IPS DF 6.9 (cell line): ENCODE measurements at places on chromosomes 7 and 10.
A peak's percentile ranks its signal among the peaks of the same experiment; 100 is the strongest.

- DNase-seq = no peak
These were observed 30.5 kb upstream of the SLC18A3 start for GRCh38 chr10:49579621-49580020.

- no peak for DNase-seq
These were observed 25.7 kb downstream of the SNX8 start for GRCh38 chr7:2288503-2288902.

DNA sequence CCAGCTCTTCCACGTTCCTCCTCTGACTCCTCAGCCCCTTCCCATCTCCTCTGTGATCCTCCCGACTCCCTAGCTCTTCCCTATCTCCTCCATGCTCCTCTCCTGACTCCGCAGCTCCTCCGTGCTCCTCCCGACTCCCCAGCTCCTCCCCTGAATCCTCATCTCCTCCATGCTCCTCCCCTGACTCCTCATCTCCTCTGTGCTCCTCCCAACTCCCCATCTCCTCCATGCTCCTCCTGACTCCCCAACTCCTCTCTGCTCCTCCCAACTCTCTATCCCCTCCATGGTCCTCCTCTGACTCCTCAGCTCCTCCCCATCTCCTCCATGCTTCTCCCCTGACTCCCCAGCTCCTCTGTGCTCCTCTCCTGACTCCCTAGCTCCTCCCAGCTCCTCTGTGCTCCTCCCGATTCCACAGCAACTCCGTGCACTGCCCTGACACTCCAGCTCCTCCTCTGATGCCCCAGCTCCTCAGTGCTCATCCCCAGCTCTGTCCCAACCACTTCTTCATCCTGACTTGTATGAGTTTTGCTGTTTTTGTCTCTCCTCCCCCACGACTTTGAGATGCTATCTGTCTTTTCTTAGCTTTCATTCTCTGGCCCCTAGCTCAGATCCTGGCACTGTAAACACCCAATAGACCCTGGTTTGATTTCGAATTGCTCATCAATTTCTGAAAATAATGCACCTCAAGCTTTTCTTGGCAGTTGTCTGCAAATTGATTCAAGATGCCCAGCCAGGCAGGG, 38.3 kb downstream of the OAT start:
- DNase-seq = no peak

DNA sequence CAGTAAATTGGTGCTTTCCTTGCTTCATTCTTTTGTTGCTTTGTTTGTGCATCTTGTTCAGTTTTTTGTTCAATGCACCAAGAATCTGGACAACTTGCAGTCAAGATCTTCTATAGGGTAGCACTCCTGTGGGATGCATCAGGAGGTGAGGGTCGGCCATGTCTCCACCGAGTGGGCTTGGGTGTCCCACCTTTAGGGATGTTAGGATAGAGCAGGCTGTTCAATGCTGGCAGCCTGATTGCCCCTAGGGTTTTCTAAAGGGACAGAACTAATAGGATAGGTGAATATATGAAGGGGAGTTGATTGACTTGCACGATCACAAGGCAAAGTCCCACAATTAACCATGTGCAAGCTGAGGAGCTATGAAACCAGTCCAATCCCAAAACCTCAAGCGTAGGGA, 109.9 kb downstream of the GLRX3 start:
- no peak for DNase-seq

DNA sequence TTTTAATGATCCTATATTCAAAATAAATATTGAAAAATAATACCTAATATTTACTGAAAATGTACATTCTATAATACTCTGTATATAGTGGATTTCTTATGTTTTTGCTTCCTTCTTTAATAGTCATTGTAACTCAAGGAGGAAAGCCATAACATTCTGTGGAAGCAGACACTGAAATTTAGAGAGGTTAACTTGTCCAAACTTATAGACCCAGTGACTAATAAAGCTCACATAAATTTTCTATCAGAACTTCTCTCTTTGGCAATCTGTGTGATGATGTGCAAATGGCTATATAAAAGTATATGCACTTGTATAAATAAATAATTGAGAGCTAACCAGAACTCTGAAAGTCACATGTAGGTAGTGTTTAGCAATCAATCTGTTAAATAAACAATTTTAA, 26.1 kb downstream of the GNAT3 start:
- no peak for DNase-seq

GRCh38 chr10:23063045-23063972, 32.1 kb upstream of the MSRB2 start:
- no peak for DNase-seq

- no peak for DNase-seq
These were observed 66.0 kb downstream of the CALD1 start for GRCh38 chr7:134845461-134845860.

DNA sequence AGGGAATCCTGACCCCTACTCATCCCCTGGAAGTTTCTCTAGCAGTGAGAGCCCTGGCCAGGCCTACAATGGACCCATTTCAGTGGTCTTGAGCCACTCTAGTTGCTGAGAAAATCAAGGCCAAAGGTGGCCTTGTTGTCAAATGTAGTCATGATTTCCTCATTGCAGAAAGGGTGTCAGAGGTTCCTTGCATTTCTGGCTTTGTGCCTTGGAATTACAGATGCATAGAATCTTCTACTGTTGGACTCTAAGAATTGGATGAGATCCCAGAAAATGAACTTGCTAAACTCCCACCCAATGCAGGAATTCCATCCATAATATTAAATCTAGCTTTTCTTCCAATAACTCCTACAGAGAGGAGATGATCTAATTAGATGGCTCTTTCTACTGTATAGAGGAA, 12.2 kb downstream of the CPA2 start:
- no peak for DNase-seq

GRCh38 chr7:47600199-47601118, 18.5 kb upstream of the TNS3 start:
- no peak for DNase-seq

GRCh38 chr10:132011024-132011423, 29.3 kb upstream of the BNIP3 start:
- DNase-seq = no peak

- DNase-seq = no peak
These were observed 17.2 kb downstream of the RET start for GRCh38 chr10:43094085-43094484.

- peak; percentile 41 for DNase-seq
These were observed 22.9 kb upstream of the CAMK2B start for GRCh38 chr7:44348300-44348699.

- no peak for DNase-seq
These were observed 50.0 kb upstream of the BET1 start for GRCh38 chr7:94054130-94054529.

- DNase-seq = no peak
These were observed 113.3 kb downstream of the ITGA8 start for GRCh38 chr10:15606377-15606776.

GRCh38 chr7:98911916-98912315, 33.6 kb downstream of the TRRAP start:
- DNase-seq = no peak

DNA sequence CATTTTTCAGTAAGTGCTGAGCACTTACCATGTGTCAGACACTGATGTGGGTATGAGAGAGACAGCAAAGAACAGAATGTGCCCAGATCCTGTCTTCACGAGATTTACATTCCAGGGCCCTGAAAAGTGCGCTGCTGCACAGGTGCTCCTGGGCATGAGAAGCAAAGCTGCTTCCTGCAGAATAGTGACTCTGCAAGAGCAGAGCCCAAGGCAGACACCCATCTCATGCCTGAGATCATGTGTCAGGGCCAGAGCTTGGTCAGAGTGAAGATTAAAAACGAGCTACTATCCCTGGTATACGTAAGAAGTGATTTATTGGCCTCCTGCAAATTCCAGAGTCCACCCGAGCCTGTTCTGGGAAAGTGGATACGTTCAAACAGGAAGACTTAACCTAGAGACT, 824.4 kb downstream of the GRID1 start:
- no peak for DNase-seq

DNA sequence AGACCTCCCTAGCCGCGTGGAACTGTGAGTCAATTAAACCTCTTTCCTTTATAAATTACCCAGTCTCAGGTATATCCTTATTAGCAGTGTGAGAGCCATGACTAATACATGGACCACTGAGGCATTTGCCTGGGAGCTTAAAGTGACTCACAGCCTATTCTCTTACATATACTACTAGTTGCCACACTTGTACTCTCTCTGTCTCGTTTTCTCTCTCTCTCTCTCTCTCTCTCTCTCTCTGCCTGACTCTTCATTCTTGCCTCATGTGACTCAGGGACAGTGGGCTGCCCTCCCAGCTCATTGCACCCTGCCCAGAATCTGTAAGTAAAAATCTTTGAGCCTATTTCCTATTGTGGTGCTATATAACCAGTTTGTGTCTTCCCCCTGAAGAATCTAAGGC, 238.5 kb upstream of the MAGI2 start:
- DNase-seq = no peak

DNA sequence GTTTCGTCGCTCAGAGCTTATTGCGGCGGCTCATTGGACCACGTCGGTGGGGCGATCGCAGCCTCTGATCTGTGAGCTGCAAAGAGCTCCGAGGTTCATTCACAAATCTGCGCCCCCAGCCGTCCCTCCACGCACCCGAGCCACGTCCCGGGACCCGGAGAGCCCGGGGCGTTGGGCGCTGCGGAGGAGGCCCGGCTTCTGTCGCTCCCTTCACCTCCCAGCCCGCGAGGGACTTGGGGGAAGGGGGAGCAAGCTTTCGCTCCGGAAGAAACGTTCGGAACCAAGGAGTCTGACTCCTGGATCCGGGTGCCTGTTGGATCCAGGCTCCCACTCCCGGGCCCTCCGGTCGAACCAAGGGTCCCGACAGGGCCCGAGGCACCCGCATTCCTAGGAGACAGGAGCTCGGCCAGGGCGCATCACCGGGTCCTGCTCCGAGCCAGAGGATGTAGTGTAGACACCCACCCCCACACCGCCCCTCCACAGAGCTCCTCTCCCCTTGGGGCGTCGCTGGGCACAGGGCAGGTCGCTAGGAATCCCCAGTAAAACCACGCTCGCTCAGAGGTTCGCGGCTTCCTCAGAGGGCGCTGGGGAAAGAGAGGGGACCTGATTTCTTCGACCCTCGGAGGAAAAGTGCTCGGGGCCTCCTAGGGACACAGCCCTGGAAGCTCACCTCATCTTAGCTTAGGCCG, 7.9 kb upstream of the EN2 start:
- DNase-seq = no peak

DNA sequence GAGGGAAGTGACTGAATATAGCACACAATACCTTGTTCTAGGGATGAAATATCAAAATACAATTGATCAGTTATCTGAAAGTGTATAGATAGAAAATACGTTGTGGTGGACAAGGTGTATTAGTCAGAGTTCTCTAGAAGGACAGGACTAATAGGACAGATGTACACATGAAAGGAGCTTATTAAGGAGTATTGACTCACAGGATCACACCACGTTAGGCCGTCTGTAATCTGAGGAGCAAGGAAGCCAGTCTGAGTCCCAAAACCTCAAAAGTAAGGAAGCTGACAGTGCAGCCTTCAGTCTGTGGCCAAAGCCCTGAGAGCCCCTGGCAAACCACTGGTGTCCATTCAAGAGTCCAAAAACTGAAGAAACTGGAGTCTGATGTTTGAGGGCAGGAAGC, 406.1 kb downstream of the MDFIC start:
- no peak for DNase-seq

- no peak for DNase-seq
These were observed 1.2 kb downstream of the SEPTIN7 start for GRCh38 chr7:35802102-35802466.

GRCh38 chr7:116953906-116954838, 871 bp downstream of the ST7 start:
- no peak for DNase-seq

- DNase-seq = no peak
These were observed 119.8 kb upstream of the NPVF start for GRCh38 chr7:25348104-25348503.

GRCh38 chr7:43865277-43865676, 4.0 kb downstream of the MRPS24 start:
- no peak for DNase-seq

DNA sequence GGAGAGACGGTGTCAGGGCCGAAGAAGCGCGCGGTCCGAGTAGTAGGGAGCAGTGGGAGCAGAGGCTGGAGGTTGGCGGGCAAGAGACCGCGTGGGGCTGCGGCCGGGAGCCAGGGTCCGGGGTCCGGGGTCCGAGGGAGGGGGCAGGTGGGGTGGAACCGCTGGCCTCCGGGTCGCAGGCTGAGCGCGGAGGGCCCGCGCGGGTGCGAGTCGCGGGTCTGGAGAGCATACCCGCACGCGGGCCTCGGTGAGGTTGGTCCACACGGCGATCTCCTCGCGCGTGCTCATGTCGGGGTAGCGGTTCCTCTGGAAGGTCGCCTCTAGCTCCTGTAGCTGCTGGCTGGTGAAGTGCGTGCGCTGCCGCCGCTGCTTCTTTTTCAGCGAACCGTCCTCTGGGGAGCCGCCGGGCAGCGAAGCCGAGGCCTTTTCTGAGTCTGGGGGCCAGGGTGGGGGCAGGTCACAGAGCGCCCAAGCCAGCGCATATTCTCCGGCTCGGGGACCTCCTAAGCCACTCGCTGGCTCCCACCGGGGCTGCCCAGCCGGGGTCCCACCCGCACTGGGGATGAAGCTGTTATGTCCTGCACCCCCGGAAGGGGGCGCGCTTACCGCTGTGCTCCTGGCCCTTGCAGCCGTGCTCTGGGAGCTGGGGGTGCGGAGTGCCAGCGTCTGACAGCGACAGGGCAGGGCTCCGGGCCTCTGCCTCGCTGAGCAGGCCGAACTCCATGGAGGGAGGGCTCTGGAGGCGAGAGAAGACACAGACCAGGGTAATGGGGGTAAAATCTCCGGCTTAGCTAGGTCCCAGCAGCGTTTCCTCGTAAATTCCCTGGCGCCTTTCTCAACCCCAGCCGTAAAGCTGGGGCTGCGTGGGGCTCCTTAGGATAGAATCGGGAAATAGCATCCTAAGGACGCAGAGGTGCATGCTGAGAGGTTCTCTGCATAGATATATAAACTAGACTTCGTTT, 5.5 kb downstream of the ELOVL3 start:
- no peak for DNase-seq

DNA sequence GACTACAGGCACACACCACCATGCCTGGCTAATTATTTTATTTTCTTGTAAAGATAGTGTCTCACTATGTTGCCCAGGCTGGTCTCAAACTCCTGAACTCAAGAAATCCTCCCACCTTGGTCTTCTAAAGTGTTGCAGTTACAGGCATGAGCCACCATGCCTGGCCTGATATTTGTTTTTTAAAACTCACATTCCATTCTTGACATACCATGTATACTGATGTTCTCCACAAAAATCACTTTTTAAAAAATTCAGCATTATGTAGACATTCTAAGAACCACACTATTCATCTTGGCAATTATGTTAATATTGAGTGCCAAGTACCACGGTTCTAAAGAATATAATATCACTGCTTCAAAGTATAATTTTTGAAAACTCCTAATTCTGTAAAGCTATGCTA, 43.5 kb downstream of the IDE start:
- DNase-seq = no peak

DNA sequence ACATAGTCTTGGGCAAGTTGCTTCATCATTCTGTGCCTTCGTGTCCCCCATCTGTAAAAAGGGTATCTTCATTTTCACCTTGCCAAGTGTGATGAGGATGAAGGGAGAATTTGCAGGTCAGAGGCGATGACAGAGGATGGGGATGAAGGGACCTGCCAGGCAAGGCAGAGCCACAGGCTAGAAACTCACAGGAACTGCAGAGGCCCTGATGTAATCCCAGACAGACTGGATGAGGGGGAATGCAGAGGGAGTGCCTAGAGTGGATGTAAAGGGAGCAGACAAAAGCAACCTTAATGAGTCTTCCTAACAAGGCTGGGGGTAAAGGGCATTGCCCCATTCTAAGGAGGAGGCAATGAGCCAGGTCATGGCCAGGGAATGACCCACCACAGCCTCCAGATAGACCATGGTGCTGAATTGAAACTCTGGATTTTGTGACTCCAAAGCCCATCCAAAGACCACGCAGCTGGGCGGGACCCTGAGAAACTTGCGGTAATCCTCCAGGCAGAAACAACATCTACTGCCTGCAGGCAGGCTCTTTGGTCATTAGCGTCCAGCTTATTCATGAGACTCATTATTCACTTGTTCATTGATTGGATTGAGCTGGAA, 1.9 kb downstream of the ANTXRL start:
- DNase-seq = no peak
